ENCODE measurements at places on chromosomes 7 and 10.
A peak's percentile ranks its signal among the peaks of the same experiment; 100 is the strongest.

DNA sequence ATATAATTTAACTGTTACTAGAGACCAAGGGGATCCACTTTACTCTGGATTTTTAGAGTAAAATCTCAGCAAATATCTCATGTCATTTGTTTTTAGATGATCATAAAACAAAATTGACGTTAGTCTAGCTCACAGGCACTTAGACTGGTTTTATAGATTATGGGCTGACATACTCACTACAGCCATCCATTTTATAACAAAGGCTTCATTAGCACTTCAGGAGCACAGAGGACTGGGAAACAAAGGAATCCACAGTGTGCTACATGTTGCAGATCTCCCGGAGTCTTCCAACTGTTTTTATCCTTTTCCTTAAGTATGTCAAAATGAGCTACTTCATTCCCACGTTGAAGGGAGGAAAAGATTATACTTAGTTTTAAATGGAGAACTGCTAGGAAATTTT, 15.9 kb upstream of the SCRN1 start:
- DNase-seq: no peak

DNA sequence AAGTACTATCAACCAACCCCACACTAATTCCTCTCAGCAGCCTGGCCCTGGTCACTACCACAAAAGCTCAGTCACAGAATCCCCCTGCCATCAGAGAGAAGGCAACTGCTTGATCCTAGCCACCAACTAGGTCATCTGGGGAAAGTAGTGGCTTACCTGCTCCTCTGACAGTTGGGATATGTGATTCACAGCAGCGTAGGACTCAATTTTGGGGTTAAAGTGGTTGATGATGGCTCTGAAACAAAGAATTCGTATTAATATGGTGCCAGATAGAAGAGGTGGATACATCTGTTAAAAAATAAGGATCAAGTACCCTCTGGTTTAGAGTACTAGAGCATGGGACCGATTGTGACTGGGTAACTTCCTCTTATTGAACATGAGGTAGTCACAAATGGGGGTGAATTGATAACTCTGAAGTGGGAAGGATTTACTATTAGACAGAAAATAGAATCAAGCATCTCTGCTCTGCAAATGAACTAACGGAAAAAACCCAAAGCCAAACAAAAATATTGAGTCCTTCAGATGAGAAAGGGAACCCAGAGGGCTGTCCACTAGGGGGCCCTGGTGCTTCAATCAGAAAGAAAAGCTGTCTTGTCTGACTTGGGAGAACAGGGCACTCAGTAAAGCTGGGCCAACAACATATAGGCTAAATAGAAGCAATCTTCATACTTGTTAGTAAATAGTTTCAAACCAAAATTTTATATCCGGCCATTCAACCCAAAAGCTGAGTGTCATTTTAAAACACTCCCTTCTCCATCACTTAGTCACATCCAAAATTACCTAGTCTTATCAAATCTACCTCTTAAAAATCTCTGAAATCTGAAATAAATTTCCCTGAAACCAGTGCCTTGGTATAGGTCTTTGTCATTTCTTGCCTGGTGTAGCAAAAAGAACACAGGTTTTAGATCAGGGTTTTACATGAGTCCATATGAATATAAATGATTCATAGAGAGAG, 45.9 kb upstream of the KCNIP2 start:
- peak; percentile 77 for DNase-seq

DNA sequence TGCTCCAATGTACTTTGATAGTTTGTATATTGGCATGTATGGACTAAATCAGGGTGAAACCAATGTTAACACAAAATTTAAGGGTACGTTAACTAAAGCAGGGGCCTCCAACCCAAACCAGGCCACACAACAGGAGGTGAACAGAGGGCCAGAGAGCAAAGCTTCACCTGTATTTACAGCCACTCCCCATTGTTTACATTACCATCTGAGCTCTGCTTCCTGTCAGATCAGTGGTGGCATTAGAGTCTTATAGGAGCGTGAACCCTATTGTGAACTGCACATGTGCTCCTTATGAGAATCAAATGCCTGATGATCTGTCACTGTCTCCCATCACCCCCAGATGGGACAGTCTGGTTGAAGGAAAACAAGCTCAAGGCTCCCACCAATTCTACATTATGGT, 62.0 kb upstream of the SCIN start:
- no peak for DNase-seq

DNA sequence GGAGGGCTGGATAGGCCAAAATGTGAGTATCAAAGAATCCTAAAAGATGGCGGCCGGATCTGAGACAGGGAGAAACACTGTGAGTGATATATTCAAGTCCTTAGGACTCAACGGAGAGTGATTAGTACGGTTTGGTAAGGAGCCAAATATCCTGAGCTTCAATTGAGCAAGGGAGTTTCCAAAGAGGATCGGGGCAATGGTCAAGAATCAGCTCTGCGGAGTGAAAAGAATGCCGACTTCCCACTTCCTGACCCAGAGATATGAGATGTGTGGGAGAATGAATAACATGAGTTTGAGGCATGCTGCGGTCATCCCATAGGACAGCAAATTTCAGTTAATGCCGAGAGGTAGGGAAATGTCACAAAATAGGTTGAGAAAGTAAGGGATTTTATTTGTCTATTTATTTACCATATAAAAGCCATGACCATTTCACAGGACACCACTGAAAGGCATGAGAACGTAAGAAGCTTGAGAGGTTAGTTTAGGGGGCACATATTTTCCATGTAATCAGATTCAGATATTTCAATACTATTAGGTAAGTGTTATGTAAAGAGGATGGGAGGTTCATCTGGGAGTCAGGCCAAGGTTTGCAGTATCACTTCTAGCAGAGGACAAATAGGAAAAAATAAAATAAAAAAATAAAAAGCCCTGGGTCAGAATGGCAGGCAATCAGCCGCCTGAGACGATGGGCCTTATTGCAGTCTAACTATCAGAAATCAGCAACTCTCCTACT, 165.6 kb downstream of the HGF start:
- DNase-seq: no peak

DNA sequence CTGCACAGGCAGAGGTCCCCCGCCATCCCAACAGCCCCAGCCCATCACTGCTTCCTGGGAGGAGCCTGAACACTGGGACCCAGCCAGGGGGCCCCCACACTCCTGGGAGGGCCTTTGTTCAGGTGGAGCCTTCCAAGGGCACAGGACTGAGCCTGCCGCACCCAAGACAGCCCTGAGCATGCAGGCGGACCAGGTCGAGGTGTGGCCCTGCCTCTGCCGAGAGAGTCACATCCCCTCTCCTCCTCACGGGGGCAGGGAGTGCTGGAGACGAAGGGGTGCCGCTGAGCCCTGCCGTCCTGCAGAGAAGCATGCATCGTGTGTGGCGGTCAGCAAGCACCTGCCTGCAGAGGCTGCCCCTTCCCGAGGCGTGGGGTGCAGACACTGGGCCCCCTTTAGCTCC, 7.3 kb upstream of the MAFK start:
- DNase-seq: no peak

- no peak for DNase-seq
These were observed 28.9 kb downstream of the CDK14 start for GRCh38 chr7:90625051-90625450.

- peak; percentile 11 for DNase-seq
These were observed 427.9 kb upstream of the CELF2 start for GRCh38 chr10:10589540-10590303.
